MV-4-11 (cell line): ENCODE measurements at places on chromosomes 4 and X.

GRCh38 chr4:141524116-141524515 is 112.3 kb upstream of the IL15 start:
- no peak for DNase-seq

DNA sequence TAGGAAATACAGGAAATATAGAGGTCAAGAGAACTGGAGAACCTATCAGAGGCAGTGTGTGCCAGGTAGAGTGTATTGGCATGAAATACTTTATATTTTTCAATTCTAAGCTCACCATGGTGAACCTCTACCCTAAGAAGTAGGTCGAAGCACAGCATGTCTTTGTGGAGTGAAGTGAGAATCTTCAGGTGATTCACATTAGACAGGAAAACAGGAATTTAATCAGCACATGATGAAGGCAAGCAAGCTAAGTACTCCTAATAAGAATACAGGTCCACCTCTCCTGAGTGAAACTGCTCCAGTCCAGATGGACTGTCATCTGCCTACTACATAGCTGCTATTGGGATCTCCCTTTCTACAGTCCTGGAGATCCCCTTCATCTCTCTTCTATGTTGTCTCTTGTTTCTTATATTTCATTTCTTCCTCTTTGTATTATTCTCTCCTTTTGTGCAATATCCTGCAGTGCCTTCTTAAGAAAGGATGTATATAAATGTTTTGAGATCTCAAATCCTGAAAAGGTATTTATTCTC is 159.0 kb downstream of the LRBA start:
- DNase-seq, result no peak

- no peak for DNase-seq
These were observed 114.2 kb downstream of the COMMD8 start for GRCh38 chr4:47349326-47349725.

GRCh38 chrX:151899622-151900021 is 13.1 kb upstream of the MAGEA4 start:
- DNase-seq, result no peak

DNA sequence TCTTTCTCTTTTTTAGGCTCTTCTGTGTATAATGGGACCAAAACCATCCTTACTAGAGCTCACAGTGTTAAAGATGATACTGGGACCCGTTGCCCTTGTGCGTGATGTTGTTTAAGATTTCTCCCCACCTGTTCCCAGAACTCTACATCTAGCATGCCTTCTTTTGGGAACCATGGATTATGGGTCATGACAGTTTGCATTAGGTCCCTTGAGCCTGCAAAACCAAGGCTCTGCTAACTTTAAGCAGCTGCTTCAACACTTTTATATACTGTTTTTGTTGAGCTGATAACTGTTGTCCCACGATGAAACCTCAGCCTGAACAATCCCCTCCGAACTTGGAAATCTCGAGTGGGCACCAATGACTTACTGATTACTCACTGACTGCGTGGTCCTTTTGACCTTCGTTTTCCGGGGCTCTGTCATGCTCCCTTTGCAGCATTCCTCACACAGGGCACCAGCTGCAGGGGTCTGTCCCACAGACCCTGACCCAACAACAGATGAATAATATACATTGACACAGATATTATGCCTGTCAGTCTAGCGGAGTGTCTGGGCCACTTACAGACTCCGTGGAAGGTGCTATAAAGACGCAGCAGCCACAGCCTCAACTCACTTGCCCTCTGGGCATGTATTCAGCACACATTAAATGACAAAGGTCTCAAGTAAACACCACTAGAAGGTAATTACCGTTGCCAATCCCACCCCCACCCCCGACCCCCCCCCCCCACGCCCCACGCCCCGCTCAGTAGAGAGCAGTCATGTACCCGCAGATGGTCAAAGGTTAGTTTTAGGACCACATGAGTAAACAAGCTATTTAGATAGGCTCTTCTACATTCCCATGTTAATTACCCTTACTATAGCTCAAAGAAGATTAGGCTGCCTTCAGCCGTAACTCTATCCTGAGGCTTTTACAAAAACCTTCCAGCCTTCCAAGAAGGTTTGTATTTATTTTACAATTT is 162.0 kb upstream of the WDFY3 start:
- DNase-seq, result no peak

GRCh38 chrX:9340598-9341290 is 124.1 kb upstream of the TBL1X start:
- peak; percentile 87 for DNase-seq

- DNase-seq, result peak; percentile 84
These were observed 52.9 kb downstream of the SLC7A11 start for GRCh38 chr4:138189206-138189605.

- DNase-seq, result no peak
These were observed 58.0 kb downstream of the SMAD1 start for GRCh38 chr4:145539671-145540070.

GRCh38 chrX:72307646-72308051 is 1.9 kb upstream of the CITED1 start:
- no peak for DNase-seq

GRCh38 chrX:48573690-48574269 is 504 bp upstream of the RBM3 start:
- no peak for DNase-seq

DNA sequence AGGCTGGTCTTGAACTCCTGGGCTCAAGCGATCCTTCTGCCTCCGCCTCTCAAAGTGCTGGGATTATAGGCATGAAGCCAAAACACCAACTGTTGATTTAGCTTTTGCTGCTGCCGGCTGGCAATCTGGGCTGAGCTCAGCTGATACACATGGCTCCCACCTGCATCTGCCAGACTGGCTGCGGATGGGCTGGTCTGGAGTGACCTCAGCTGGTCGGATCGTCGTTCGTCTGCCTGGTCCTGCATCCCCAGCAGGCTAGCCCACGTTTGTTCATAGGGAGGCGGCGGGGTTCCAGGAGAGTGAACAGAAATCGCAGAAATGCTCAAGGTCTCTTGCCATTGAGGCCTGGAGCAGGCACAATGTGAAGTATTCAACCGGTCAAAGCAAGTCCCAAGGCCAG is 74.4 kb upstream of the DDX3X start:
- DNase-seq, result no peak

- no peak for DNase-seq
These were observed at the start of gene PHOX2B for GRCh38 chr4:41748571-41749475. TSS of gene PHOX2B (minus strand) at chr4:41748725. CDS start at chr4:41748610, 115 bp downstream.

GRCh38 chrX:18016941-18017340 is 155.8 kb upstream of the RAI2 start:
- DNase-seq, result no peak

DNA sequence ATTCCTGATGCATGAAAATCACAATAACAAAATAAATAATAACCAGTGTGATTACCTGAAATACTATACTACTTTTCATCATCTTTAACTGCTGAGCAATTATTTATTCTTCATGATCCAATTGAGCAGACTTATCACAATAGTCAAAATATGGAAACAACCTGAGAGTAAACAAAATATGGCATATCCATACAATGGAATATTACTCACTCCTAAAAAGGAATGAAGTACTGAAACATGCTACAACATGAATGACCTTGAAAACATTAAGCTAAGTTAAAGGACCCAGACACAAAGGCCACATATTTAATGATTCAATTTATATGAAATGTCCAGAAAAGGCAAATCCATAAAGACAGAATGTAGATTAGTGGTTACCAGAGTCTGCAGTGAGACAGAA is 146.8 kb downstream of the MID1IP1 start:
- no peak for DNase-seq

DNA sequence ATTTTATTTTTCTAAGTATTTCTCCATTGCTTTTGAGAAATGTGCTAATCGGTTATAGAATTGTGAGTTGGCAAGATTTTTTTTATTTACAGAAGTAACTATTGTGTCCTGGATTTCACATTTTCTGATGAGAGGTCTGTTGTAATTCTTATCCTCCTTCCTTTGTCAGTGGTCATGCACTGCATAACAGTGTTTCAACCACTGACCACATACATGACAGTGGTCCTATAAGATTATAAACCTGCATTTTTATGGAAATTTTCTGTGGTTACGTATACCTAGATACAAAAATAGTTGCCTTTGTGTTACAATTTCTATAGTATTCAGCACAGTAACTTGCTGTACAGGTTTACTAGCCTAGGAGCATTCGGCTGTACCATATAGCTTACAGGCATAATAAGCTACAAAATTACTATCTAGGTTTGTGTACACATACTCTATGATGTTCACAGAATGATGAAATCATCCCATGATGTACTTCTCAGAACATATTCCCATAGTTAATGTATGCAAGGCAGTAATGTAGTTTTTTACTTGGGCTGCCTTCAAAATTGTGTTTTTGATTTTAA is 47.8 kb downstream of the APELA start:
- no peak for DNase-seq

DNA sequence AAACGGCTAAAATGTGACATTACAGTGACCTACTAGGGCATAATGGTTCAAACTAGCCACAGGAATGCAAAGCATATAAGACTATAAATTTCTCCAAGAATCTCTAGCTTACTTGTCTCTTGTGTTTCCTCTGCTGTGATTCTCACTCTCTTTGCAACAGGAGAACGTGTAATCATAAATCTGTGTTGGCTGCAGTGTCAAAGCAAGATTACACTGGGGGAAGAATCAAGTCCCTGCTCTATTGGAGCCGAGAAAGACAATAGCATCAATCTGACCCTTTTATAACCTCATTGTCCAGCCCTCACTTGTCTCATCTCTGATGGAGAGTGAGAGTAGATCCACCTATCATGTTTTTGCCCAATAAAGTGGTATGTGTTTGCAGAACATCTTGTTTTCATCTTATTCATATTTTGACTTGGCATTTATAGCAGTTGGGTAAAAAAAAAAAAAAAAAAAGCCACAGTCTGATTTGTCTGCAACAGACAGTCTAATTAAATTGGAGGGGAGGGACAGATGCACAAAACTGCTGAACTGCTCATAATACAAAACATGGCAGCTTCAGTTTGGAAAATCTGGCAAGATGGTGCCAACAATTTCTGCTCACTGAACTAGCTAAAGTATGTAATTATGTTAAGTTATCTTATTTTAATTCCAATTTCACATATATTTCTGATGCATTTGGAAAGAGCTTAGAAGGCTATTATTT is 165.0 kb upstream of the GABRA2 start:
- no peak for DNase-seq

GRCh38 chrX:32480019-32480418 is 731.3 kb downstream of the DMD start:
- DNase-seq, result no peak

DNA sequence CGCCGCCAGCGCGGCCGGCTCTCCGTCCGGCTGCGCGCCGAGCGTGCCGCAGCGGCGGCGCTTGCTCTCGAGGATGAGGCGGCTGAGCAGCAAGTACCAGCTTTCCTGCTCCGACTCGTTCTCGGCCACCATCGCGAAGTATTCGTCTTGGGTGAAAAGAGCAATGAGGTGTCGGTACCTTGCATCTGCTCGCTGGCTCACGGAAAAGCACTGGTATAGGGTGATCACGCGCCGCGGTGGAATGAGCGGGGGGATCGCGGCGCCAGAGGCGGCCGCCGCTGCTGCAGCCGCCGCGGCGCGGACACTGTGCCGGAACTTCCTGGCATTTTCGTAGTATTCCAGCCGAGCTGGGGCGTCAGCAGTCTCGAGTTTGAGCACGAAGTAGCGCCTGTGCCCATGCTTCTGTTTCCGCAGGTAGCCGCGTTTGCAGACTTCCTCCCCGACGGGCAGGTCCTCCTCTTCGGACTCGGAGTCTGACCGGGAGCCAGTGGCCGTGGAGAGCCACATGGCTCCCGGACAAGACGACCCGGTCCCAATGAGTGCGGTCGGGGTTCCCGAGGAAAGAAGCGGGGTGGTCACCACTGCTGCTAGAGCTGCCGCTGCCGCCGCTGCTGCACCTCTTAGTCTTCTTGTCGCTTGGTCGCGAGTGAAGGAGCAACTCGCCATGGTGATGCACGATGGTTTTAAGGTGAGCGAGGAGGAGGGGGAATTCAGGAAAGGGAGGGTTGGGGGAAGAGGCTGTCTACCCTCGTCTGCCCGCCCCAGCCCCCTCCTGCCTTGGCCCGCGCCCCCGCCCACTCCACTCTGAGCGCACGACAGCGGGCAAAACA is 469 bp downstream of the IRS4 start:
- DNase-seq, result no peak

GRCh38 chr4:106095408-106095807 is 200.1 kb downstream of the NPNT start:
- no peak for DNase-seq

- DNase-seq, result peak; percentile 82
These were observed 4.8 kb upstream of the DAPP1 start for GRCh38 chr4:99811850-99812249.

- DNase-seq, result no peak
These were observed 95.7 kb downstream of the NPNT start for GRCh38 chr4:105990933-105991332.

GRCh38 chrX:2664502-2664901 is 26.6 kb upstream of the CD99 start:
- no peak for DNase-seq

DNA sequence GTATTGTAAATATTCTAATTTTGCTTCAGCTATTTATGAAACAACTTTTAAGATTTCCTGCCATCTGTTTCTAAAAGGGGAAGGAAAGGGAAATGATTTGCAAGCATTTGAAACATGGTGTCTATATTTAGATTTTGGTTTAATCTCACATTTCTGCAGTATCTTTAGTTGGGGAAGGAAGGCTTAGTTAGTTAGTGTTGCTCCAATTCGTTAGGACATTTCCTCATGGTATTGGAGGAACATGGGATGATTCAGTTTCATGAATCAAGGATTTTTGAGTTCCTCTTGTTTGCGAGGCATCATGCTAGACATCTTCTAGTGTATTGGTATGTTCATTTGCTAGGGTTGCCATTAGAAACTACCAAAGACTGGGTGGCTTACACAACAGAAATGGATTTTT is 20.5 kb upstream of the TMEM192 start:
- peak; percentile 94 for DNase-seq

GRCh38 chrX:108219949-108220601 is 128.5 kb downstream of the ATG4A start:
- DNase-seq, result no peak

- no peak for DNase-seq
These were observed 378.4 kb downstream of the PABPC4L start for GRCh38 chr4:133823177-133823576.

- DNase-seq, result no peak
These were observed 1.0 kb upstream of the LPAR4 start for GRCh38 chrX:78746496-78746895.

DNA sequence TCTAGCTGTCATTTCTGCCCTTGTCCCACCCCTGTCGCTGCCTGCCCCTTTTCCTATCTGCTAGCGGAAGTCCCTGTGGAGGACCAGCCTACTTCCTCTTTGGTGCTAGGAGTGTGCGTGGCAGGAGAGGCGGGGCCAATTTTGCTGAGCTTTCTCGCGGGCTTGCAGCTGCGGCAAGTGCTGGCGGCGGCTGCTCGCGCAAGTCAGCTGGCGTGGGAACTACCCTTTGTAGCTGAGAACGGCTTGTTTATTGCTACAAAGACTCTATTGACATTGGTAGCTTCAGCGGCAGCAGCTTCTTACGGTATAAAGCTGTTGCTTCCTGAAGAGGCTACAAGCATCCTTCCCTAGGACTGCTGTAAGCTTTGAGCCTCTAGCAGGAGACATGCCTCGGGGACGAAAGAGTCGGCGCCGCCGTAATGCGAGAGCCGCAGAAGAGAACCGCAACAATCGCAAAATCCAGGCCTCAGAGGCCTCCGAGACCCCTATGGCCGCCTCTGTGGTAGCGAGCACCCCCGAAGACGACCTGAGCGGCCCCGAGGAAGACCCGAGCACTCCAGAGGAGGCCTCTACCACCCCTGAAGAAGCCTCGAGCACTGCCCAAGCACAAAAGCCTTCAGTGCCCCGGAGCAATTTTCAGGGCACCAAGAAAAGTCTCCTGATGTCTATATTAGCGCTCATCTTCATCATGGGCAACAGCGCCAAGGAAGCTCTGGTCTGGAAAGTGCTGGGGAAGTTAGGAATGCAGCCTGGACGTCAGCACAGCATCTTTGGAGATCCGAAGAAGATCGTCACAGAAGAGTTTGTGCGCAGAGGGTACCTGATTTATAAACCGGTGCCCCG is at the start of gene MAGEH1:
TSS of gene MAGEH1 (plus strand) at position 138 of the 843 bp plus-strand sequence. CDS start at position 386, 248 bp downstream.
- peak; percentile 81 for DNase-seq
